ENCODE measurements at places on chromosomes 3 and 15. TPM values are rescaled to one million over a fixed set of nuclear protein-coding genes. Genes with fewer than 3 reads are reported as not detected.

ZBED2 gene
- 4.9 TPM for total RNA-seq

GRIP2 gene
- total RNA-seq: 0.98 TPM

FMN1 gene
- total RNA-seq: 20.1 TPM

AHSG gene
- not detected for total RNA-seq

GASK1A gene
- total RNA-seq: 10.6 TPM

NOX5 gene
- total RNA-seq: 0.74 TPM

MAGEL2 gene
- 2.0 TPM for total RNA-seq

OCA2 gene
- 0.25 TPM for total RNA-seq

SOX2 gene
- total RNA-seq: 2.9 TPM

ZNF860 gene
- 2.0 TPM for total RNA-seq

- DNase-seq: no peak
These were observed 118.6 kb upstream of the PRICKLE2 start for GRCh38 chr3:64343689-64344430.

- no peak for DNase-seq
These were observed 47.0 kb upstream of the SYNM start for GRCh38 chr15:99057697-99058420.

DNA sequence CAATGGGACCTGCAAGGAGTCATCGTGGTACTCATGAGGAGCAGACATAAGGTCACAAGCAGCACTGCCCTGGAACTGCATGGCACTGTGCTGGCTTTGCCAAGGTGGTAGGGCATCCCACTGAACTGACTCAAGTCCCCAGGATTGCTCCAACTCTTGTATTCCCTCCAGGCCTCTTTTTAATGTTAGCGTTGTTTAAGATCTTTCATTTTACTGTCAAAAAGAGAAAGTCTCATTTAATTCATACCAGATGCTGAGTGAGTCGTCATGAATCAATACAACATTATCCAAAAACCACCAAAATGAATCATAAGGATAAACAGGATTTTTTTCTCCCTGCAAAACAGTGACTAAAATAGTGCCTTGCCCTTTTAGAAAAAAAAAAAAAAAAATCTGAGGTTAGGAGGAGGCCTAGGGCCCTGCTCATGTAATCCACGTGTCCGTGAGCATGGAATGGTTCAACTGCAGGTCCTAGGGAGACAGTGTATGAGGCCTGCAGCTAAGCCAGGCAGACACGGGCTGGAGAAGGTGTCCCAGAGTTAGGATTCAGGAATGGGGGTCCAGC is 36.7 kb upstream of the BLM start:
- no peak for DNase-seq

GRCh38 chr3:41522612-41523011 is 323.3 kb downstream of the CTNNB1 start:
- no peak for DNase-seq

- no peak for DNase-seq
These were observed 197.5 kb upstream of the BCL6 start for GRCh38 chr3:187942658-187943241.

GRCh38 chr15:34233614-34234013 is 8.8 kb downstream of the EMC4 start:
- no peak for DNase-seq

DNA sequence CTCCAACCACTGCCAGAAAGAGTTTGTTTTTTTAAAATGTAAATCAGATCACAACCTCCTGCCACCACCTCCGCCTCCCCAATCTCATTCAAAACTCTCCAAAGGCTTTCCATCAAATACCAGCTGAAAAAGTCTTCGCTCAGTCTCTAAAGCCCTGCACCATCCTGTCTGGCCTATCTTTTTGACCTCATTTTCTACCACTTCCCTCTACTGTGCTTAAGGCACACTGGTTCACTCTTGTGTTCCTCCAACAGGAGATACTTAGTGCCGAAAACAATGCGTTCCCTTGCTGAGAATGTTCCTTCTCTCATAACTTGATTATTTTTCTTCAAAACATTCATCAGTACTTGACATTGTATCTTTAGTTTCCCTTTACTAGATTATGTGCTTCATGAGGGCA is 3.5 kb downstream of the BTBD1 start:
- DNase-seq: no peak

GRCh38 chr3:183031826-183032225 is 51.5 kb upstream of the DCUN1D1 start:
- DNase-seq: no peak
